ENCODE measurements at places on chromosomes 12 and 14.
A peak's percentile ranks its signal among the peaks of the same experiment; 100 is the strongest.

DNA sequence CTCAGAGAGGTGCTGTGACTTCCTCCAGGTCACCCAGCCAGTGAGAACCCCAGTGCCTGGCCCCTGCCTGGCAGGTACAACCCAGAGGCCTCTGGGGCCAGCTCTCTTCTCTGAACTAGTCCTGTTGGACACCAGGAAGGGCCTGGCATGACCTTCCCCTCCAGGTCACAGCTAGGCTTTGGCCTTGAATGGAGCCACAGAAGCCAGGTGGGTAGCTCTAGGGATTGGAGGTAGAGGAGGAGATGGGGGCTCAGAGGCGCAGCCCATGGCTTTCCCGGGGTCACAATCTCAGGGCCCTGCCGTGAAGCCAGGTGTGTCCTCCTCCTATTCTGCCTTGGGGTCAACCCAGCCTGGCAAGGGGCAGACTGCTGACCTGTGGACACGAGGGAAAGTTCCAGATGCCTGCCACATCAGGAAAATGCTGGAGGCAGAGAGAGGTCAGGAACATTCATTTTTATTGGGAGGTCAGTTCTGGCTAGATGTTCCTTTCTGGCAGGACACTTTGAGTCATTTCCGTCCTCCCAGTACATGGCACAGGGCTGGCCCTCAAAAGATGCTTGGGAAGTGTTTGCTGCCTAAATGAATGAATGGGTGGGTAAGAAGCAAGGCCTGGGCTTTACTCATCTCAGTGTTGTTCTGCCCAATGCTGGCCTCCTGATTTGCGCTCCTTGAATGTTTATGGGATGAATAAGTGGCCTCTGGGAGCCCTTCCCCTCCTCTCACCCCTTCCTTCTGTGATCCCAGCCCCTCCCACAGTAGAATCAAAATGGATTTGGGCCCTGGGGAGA is 25.4 kb downstream of the FAM222A start:
- DNase-seq, result no peak

GRCh38 chr12:25156061-25156460 is 38.9 kb downstream of the DNAI7 start:
- DNase-seq, result no peak

- DNase-seq, result no peak
These were observed 240.3 kb downstream of the ZFP36L1 start for GRCh38 chr14:68552602-68553001.

DNA sequence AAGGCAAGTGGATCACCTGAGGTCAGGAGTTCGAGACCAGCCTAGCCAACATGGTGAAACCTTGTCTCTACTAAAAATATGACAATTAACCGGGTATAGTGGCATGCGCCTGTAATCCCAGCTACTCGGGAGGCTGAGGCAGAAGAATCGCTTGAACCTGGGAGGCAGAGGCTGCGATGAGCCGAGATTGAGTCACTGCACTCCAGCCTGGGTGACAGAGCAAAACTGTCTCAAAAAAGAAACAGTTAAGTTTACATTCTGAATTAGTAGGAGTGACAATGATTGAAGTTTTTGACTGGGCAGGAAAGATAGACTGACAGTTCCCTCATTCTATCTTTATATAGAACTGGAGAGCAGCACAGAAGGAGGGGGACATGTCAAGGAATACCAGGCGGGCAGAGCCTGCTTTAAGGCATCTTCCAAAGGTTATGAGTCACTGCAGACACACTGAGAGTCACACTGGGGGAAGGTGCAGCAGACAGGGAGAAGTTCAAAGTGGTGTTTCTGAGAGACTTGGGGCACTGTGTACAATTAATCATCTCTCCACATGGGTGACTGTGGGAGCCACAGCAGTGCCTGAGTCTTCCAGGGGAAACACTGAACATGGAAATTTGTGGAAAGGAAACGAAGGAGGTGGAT is 42.8 kb upstream of the RNASE3 start:
- no peak for DNase-seq

GRCh38 chr14:100994756-100995330 is 91.3 kb upstream of the RTL1 start:
- DNase-seq, result no peak

GRCh38 chr12:126432780-126433179 is 1367.5 kb downstream of the AACS start:
- DNase-seq, result no peak

- no peak for DNase-seq
These were observed 21.0 kb downstream of the PAH start for GRCh38 chr12:102896067-102896466.

DNA sequence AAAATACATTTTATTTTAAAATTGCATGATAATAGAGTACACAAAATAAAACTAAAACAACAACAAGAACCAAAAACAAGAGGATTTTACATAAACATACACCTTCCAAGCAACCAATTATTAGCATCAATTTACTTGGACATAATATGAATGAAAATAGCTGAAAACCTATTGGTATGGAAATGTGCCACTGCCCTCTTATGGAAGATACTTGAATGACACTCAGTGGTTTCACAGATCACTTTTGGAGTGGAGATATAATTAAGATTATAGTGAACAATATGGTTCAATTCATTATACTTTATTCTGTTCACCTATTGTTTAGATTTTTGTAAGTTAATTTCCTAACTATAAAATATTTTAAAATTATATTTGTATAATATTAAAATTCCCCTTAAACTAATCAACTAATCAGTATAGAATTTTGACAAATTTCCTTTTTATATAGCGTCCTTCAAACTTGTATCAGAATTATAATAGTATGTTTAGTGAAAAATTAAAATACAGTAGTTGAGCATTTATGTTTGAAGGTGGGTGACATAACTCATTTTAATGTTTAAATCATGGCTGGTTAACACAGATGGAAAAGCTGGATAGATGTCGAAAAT is 70.1 kb downstream of the SLC6A15 start:
- DNase-seq, result no peak

DNA sequence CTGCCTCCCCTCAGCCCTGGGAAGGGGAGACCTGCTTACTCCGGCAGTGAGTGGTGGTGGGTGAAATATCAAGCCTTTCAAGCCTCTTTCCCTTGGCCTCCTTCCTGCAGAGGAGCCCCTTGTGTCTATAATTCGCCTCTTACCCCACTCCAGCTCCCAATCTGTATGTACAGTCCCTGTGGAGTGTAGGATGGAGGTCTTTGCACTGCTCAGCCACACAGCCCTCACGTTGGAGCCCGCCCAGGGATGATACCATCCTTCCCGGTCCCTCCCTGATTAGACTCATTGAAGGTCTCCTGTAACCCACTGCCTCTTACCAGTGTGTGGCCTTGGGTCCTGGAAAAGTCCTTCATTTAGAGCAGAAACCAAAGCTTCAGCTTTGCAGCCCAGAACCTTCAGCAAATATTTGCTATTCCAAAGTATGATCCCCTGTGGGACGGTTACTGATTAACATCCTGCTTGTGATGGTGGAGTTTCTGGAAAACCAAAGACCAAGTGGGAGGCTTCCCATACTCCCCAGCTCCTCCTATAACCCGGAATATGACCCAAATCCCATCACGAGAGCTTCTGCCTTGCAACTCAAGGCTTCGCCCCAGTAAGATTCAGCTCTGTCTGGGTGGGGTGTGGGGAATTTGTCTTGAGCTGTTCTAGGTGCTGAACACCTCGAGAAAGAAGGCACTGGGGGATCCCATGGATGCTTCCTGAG is at the start of gene SERPINA10:
Gene SERPINA10, minus strand, starts transcription at position 397 of the 706 bp plus-strand sequence. CDS start 2,675 bp downstream, outside the sequence.
- DNase-seq, result no peak

DNA sequence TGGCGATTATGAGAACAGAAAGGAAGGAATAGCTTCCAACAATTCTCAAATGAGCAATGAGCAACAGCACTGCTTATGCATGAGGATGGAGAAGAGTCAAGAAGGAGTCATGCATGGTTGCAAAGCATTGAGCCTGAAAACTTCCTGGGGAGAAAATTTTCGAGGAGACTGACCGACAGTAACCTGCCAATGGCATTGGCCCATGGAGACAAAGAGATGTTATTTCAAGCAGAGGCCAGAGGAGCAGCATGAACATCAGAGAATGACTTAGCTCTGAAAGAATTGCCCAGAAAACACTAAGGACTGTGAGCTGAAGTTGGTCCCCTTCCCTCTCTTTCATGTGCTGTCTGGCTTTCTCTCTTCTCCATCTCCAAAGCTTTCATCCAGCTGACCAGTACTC is 343.4 kb downstream of the ADAMTS20 start:
- peak; percentile 42 for DNase-seq

GRCh38 chr14:23539248-23540140 is 12.1 kb downstream of the ZFHX2 start:
- DNase-seq, result peak; percentile 34

- no peak for DNase-seq
These were observed 173.3 kb upstream of the PARP11 start for GRCh38 chr12:4046495-4046840.

DNA sequence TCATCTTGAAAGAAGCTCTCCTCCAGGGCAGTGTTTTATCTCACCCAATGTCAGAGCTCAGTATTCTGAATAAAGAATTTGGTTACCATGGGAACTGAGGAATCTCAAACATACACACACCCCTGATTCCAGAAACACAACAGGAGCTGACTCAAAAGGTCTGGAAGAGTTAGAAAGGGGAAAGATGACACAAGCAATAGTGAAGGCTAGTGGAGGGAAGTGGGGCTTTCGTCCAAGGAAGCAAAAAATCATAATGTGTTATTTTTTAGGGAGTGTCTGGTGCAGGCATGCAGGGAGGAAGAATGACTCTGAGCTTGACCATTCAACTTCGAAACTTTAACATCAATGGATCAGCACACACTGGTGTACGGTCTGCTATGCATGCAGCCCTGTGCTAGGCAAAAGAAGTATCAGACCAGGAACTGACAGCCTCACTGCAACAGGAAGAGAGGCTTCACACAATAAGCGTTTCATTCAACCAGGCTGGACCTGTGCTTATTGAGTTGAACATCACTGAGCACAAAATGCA is 20.3 kb downstream of the HEBP1 start:
- no peak for DNase-seq

DNA sequence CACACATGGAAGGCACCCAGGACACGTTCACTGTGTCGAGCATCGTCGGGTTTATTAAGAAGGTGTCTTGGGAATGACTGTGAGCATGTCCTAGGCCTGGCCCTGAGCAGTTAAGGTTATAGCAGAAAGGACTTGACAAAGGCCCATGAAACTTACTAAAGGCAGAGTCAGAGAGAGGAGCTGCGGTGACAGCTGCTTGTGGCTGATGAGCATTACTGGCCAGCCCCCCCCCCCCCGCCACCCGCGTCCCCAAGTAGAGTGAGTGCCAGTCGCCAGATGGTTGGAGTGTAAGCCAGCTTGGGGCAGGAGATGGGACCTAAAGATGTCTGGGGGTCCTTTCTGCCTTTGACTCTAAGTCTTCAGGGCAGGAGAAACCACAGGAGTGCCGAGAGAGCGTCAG is 169.9 kb downstream of the TSPAN9 start:
- DNase-seq, result no peak

DNA sequence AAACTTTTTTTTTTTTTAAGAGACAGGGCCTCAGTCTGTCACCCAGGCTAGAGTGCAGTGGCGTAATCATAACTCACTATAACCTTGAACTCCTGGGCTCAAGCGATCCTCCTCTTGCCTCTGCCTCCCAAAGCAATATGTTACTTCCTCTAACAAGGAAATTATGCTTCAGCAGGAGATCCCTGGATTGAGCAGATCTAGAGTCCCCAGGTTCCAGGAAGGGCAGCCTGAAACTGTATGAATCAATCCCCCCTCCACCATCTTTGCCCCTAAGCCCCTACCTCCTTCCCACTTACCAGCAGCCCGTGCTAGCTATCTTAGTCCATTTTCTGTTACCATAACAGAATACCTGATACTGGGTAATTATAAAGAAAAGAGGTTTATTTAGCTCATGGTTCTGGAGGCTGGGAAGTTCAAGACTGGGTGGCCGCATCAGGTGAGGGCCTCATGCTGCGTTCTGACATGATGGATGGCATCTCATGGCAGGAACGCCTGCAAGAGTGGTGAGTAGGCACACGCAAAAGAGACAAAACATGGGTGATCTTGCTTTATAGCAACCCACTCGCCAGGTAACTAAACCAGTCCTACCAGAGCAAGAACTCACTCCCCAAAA is 5.0 kb downstream of the TAMALIN start:
- DNase-seq, result no peak

DNA sequence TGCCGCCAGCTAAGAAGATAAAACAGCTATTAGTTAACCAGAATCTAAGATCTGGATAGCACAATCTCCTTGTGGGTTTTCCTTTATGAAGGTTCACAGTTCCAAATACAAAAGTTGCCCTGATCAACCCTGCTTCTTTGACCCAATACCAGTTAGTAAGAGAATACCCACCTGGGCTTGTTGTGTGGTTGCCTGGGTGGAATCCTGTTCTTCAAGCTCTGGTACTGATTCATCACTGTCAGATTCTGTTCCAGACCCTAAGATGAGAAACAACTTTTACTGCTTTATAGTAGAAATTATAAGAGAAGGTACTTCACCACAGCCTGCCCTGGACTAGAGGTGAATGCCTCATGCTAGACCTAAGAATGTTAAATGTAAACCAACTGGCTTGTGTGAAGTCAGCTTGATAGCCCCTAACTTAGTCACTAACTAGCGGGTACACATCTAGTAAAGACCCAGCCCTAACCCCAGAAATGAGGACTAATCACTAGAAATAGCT is 10.6 kb downstream of the NACA start:
- DNase-seq, result no peak

DNA sequence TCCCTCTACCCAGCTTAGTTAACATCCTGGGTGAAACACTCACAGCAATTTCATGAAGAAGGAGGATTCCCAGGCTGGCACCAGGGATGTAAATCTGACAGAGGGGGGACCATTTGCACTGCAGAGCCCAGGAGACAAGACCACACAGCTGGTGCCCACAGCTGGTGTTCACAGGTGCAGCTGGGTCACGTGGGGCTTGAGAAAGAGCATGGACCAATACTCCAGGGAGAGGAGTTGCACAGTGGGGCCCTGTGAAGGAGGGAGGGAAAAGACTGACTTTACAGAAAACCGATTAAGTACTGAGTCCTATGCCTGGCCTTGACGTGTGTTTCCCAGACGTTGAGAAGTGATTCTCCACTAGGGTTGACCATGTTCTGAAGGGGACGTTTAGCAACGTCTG is 1316.7 kb upstream of the TMEM132C start:
- no peak for DNase-seq

GRCh38 chr12:24467226-24467625 is 481.7 kb downstream of the BCAT1 start:
- no peak for DNase-seq

GRCh38 chr14:65501328-65501727 is 88.8 kb downstream of the FUT8 start:
- DNase-seq, result no peak

GRCh38 chr14:75088566-75089373 is 19.3 kb downstream of the ZC2HC1C start:
- peak; percentile 38 for DNase-seq
